ENCODE measurements at places on chromosomes 13 and 19.

DNA sequence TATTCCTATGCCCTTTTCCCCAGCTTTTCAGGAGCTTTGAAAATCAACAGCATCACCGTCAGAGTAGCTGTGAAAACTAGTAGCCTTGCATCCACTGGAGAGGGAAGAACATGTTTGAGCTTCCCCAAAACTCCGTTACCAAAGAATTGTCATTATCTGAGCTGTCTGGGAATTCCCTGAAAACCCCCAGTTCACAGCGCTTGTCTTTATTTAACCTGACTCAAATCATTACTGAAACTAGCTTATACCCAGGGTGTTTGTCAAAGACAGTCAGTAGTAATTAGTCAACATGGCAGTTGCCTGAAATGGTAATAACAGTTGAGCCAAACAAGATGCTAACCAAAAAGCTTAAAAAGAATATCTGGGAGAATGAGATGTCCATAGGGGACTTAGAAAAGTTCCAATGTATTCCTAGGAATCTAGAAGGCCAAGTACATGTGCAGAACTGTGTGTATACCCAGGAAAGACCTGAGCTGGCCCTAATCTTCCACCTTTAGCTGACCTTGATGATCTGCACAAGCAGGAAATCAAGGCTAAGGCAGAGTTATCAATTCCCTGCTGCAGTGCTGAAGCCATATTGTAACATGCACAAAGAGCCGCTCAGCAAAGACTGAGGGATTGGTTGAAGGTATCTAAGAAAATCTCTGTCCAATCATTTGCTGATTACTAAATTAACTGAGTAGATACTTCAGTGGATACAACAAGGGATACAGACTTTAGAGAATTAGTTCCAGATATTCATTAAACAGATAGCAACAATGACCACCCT is 130.8 kb downstream of the KL start:
- no peak for DNase-seq

DNA sequence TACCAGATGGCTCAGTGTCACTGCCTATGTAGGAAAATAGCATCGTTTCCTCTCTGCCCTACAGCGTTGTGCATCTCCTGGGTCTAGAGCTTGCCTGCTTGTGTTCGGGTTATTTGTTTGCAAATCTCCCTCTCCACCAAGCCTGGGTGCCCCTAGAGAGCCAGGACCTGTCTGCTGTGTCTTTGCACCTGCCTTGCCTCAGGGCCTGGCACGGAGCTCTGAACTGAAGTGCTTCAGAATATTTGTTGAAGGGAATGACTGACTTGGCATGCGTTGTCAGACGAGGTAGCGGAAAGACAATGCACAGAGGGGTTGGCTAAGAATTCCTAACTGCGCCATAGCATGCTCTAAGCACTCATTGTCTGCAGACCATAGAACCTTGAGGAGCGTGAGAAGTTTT is 263.4 kb downstream of the FGF9 start:
- DNase-seq = no peak

DNA sequence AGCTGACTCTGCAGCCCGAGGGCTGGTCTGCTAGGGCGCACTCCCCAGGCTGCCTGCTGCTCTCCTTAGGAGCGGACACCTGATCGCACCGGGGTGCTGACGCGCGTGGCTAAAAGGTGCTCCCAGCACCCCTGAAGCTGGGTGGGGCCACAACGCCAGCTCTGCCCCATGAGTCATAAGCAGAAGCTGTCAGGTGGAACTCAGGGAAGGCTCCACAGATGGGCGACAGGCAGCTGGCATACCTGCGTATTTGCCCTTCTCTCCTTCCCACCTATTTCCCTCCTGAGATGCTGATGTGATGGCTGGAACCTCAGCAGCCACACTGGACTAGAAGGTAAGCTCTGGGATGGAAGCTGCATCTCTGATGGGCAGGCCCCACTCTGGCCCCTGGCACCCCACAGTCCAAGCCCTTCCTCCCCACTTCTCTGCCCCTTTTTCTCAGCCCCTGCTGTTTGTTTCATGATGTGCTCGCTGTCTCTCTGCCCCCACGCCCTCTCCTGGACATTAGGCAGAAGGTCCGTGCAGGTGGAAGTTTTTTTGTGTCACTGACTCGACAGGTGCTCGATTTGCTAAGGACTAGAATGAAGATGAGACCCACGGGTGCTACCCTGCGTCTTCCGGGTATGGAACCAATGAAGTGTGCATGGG is 30.3 kb upstream of the CACTIN start:
- DNase-seq = no peak

DNA sequence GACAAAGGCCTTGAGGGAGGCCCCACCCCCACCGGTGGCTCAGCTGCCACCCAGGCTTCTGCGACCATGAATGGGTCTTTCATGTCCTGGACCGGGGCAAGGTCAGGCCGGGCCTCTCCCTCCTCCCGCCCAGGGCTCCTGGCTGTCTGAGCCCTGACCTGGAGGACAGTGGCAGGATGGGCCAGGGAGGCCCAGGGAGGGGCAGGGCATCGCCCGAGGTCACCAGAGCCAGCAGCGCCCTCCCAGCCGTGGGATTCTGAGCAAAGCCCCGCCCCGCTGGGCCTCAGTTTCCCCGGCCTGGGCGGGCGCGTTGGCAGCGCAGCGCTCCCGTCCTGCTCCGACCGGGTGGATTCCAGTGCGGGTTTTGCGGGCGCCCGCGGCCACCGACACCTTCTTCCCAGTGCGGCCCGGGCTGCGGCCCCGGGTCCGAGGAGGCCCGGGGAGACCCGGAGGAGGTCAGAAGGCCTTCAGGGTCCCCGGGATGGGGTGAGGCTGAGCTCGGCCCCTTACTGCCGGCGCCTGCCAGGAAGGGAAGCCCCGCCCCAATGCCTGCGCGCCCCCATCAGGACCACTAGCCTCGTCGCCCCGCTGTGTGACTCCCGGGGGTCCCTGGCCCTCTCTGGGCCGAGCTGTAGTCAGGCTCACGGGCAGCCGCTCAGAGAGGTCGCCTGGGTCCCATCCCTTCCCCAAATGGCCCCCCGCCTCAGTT is 24.6 kb upstream of the SEMA6B start:
- peak; percentile 32 for DNase-seq

Data from fibroblast of skin of back (primary cell).